RWPE2 (cell line): ENCODE measurements at places on chromosomes 2 and 18.

- DNase-seq = peak; percentile 81
Measured at GRCh38 chr2:174023591-174024523, 58.7 kb upstream of the SP3 start.

GRCh38 chr2:34815052-34815741 lies 1216.1 kb upstream of the FAM98A start:
- DNase-seq = no peak

- DNase-seq = no peak
Measured at GRCh38 chr2:219592736-219593135, 4.9 kb upstream of the STK11IP start.

DNA sequence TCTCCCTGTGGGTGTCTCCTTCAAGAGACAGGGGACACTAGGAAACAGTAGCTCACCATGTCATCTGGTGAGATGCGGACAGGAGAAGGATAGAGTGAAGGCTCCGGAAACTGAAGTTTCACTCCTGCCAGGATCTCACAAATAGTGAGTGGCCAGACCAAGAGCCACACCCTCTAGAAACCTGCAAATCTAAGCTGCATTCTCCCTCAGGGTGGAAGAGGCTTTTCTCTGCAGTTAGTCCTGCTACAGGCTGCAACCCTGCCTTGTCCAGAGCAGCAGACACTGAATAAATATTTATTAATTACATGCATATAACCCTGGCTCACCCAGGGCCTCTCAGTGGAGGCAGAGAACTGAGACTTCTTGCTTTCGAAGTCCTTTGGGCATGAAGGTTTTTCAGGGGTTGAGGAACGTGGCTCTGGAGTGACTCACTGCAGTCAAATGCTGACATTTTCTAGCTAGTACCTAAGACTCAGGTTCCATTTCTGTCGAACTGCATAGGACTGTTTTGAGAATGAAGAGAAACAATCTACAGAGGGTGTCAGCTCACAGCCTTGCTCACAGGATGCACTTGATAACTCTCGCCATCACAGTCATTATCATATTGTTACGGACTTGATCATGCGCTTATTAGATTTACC lies 87.3 kb downstream of the ACTR2 start:
- DNase-seq = no peak

GRCh38 chr2:239308661-239309397 lies 92.0 kb downstream of the HDAC4 start:
- peak; percentile 54 for DNase-seq

GRCh38 chr2:158837645-158838044 lies 42.5 kb downstream of the DAPL1 start:
- no peak for DNase-seq

GRCh38 chr2:133477616-133477990 lies 90.7 kb downstream of the NCKAP5 start:
- DNase-seq = peak; percentile 63
